ENCODE measurements at places on chromosomes 6 and 20. TPM values are rescaled to one million over a fixed set of nuclear protein-coding genes. Genes with fewer than 3 reads are reported as not detected.

GRCh38 chr6:52801188-52801841, 2.3 kb downstream of the GSTA1 start:
- DNase-seq: no peak

- DNase-seq: no peak
Observed at GRCh38 chr6:23002044-23002619, 432.8 kb downstream of the HDGFL1 start.

DNA sequence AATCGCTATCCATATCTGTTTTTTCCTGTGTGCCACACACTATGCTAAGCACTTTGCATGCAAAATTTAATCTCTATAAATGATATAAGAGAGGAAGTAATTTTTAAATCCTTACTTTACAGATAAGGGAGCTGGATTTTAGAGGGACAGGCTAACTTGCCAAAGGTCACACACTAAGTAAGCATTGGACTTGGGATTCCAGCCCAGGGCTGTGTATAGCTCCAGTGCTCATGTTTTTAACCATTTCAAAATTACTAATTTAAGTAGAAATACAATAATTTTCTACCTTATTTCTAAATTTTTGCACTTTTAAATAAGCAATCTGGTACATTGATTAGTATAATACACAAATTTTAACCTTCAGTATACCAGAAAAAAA, 144.6 kb downstream of the UST start:
- no peak for DNase-seq

DNA sequence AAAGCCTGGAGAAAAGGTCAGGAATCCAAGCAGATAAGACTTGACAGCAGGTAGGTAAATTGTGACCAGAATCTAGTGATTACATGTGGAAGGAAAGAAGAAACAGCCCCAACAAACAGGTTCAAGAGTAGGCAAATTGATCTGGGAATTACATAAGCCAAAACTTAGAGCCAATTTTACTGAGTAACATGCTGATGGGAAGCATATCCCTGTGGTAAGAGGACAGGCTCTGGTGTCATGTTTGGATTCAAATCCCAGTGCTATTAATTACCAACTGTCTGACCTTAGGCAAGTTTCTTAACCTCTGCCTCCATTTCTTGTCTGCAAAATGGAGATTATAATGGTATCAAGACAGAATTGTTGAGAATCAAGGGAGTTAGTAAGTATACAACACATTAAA, 20.4 kb downstream of the MCM9 start:
- no peak for DNase-seq

DNA sequence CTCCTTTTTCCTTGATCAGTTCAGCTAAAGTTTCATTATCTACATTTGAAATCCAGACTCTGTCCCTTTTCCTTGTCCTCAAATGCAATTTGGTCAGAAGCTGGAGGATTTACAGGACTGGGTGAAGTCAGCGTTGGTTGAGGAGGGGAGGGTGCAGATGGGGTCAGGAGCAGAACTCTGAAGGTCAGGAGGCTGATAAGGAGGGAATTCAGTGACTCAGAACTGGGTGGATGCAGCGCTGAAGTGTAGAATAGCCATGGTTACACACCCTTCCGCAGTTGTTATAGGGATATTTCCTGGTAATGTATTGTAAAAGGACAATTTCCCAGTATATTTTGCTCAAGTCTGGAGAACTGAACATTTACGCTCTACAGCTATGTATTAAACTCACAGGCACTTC, 133.1 kb upstream of the FOXA2 start:
- peak; percentile 57 for DNase-seq

DNA sequence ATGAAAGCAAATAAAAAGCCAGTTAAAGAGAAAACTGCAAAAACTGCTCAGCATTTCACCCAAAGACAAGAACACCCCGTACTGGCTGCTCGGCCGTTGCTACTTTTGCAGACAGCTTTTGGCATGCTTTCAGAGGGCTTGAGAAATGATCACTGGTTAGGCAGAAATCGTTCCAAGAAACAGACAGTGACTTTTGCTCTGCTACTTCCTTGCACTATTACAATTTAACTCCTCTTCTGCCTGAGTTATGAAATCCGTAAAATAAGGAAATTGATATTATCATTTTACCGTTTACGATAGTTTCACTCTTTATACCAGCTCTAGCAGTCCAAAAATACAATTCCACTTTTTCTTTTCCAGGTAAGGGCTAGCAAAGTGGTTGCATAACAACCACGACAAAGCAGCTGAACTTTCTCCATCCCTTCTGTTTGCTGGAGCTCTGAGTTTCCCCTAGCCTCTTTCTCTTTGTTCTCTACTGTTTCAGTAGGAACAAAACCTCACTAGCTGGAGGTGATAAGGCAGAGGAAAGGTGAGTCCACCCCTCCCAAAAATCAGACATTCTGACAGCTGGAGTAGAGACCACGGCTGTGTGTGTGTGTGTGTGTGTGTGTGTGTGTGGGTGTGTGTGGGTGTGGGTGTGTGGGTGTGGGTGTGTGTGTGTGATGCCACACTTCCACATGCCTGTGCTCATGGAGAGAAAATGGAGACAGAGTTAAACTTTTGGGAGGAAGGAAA, 191.8 kb upstream of the RREB1 start:
- no peak for DNase-seq

- DNase-seq: no peak
Observed at GRCh38 chr6:31713991-31714684, 1.0 kb upstream of the LY6G6D start.

GRCh38 chr6:65671922-65672321, 35.1 kb downstream of the EYS start:
- DNase-seq: no peak

DNA sequence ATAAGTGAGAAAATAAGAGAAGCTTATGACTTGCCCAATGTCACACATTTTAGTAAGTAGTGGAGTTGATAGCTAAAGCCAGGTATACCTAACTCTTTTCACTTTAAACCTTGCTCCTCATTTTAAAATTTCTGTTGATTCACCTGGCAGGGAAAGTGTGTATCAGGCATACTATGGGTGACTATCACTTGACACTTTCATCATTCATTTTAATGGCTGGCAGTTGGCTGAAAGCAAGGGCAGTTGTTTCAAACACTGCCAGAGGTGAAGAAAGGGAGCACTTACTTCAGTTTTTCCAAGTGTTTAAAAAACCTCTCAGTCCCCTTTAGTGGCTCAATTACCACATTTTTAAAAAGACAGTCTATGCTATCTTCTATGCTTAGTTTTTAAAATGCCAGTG, 78.2 kb upstream of the EMILIN3 start:
- no peak for DNase-seq

- no peak for DNase-seq
Observed at GRCh38 chr6:91743756-91744155, 1156.9 kb upstream of the MAP3K7 start.

- no peak for DNase-seq
Observed at GRCh38 chr6:116244284-116244683, 9.6 kb downstream of the TSPYL4 start.

DNA sequence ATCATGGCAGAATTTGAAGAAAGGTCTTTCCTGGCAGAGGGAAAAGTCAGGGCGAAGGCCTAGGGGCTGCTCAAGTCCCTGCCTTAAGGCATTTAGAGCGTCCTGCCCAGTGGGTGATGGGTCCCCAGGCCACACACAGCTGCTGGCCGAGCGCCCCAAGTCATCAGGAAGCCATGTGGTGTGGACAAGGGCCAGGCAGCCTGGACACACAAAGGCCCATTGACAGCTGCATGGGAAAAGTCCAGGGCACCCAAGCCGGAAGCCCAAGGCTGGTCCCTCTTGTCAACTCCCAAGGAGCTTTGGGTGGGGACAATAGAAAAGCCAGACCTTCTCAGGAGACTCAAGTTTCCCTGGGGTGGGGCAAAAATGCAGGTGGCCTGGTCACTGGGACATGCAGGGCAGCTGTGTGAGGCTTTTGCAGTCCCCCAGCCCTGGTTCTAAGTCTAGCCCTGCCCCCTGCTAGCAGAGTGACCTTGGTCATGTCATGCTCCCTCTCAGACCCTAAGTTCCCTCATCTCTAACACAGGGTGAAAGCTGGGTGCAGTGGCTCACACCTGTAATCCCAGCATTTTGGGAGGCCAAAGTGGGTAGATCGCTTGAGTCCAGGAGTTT, 44.3 kb upstream of the PTGIS start:
- DNase-seq: no peak

- DNase-seq: no peak
Observed at GRCh38 chr6:1227935-1228753, 83.8 kb upstream of the FOXQ1 start.

- peak; percentile 70 for DNase-seq
Observed at GRCh38 chr6:32854376-32855178, 585 bp downstream of the PSMB9 start.

DNA sequence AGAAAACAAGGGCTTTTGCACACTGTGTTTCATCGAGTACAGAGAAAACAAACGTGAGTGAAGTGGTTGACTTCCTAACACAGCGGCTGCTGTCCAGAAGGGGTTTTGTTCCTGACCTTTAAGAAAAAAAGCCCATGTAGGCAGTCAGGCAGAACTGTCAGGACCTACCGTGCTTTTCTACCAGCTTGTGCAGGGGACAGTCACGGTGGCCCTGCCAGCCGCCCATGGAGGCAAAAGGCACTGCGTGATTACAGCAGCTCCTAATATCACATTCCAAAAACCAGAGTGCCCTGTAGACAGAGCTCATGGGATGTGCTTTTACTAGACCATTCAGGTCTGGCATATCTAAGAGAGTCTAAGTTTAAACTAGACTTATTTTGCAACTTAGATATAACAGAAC, 12.2 kb downstream of the TNFAIP3 start:
- DNase-seq: no peak

DNA sequence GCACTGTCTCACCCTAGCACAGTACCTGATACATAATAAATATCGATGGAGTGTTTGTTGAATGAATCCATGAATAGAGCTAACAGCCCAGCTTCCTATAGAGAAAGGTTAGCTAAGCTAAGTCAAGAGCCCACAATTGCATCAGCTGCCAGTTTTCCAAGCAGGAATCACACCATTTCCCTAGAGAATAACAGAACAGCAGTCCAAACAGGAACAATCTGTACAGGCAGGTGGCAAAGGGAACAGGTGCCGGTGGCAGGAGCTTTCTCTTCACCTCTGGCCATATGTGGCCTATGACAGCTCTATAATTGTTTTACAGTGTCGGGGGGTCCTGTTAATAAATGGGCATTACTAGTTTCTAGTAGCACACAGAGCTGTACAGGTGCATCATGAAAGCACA, 38.8 kb downstream of the ISM1 start:
- no peak for DNase-seq

DNA sequence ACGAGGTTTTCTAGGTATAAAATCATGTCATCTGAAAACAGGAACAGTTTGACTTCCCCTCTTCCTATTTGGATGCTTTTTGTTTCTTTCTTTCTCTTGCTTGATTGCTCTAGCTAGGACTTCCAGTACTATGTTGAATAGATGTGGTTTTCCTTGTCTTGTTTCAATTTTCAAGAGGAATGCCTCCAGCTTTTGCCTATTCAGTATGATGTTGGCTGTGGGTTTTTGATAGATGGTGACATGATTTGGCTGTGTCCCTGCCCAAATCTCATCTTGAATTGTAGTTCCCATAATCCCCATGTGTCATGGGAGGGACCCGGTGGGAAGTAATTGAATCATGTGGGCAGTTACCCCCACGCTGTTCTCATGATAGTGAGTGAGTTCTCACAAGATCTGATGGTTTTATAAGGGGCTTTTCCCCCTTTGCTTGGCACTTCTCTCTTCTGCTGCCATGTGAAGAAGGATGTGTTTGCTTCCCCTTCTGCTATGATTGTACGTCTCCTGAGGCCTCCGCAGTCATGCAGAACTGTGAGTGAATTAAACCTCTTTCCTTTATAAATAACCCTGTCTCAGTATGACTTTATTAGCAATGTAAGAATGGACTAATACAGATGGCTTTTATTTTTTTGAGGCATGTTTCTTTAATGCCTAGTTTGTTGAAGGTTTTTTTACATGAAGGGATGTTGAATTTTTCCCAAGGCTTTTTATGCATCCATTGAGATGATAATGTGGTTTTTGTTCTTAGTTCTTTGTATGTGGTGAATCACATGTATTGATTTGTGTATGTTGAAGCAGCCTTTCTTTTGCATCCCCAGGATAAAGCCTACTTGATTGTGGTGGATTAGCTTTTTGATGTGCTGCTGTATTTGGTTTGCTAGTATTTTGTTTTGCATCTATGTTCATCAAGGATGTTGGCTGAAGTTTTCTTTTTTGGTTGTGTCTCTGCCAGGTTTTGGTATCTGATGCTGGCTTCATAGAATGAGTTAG, 239.1 kb downstream of the THBS2 start:
- no peak for DNase-seq

- no peak for DNase-seq
Observed at GRCh38 chr6:1203546-1203945, 108.4 kb upstream of the FOXQ1 start.

DNA sequence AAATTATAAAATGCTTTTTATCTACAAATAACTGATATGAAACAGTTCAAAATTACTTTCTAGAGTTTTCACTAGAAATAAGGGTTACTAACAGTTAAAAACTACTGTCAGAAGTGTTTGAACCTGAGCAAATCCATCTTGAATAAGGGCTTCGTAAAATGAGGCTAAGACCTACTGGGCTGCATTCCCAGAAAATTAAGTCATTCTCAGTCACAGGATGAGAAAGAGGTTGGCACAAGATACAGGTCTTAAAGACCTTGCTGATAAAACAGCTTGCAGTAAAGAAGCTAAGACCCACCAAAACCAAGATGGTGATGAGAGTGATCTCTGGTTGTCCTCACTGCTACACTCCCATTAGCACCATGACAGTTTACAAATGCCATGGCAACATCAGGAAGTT, 93.7 kb downstream of the PLG start:
- DNase-seq: no peak

DNA sequence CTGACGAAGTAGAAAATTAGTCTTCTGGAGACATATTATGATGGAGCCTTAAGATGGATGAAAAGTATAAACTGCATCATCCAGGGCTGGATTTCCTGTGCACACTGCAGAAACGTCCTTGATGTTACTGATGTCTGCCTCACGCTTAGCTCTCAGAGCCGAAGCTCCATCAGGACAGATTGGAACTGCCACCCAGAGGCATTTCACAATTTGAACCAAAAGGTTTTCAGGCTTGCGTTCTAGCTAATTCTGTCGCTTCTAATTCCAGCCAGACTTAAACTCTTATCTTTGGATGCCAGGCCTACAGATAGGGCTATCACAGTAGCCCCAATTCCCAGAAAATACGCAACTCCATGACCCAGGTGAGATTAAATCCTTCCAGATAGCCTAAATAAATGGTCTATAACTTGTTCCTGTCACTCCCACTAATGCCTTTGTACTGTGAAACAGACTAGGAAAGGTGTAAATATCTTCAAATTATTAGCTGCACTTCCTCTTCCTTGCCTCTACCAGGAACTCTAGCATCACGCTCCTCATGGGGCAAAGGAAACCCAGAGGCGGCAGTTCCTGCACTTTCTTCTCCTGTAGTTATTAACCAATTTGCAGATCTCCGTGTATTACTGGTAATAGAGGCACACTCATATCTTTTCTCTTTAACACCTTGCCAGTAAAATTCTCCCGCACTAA, 634.6 kb downstream of the PRKN start:
- DNase-seq: no peak

Gene BTNL2
- not detected for total RNA-seq

Gene SUMO4
- total RNA-seq: not detected

Gene BPIFB2
- not detected for total RNA-seq

Gene SNAP91
- 0.65 TPM for total RNA-seq

Gene CPXM1
- 2.0 TPM for total RNA-seq

Gene PRR18
- not detected for total RNA-seq

Gene PIGU
- 11.7 TPM for total RNA-seq

Gene SYCP2
- total RNA-seq: 1.7 TPM

Gene COL9A3
- 6.1 TPM for total RNA-seq

Gene SERPINB6
- 38.7 TPM for total RNA-seq

Measured in Daoy (cell line).